PC-9 (cell line): ENCODE measurements at places on chromosomes 2 and 18.

- DNase-seq: peak; percentile 88
Observed at GRCh38 chr2:241558532-241559322, at the start of gene BOK. BOK (plus strand) TSS chr2:241558745; CDS start chr2:241559484, 739 bp downstream.

DNA sequence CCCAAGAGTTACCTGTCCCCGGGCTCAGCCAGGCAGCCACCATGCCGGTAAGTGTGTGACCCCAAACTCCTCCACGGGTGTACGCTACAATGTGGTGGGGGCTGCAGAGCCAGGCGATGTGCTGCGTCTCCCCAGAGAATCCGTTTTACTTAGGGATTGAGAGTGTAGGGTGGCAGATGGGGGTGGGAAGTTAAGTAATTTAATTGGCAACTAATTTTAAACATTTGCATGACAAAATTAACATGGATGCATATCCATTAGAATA lies 26.6 kb upstream of the RPL31 start:
- DNase-seq: no peak

DNA sequence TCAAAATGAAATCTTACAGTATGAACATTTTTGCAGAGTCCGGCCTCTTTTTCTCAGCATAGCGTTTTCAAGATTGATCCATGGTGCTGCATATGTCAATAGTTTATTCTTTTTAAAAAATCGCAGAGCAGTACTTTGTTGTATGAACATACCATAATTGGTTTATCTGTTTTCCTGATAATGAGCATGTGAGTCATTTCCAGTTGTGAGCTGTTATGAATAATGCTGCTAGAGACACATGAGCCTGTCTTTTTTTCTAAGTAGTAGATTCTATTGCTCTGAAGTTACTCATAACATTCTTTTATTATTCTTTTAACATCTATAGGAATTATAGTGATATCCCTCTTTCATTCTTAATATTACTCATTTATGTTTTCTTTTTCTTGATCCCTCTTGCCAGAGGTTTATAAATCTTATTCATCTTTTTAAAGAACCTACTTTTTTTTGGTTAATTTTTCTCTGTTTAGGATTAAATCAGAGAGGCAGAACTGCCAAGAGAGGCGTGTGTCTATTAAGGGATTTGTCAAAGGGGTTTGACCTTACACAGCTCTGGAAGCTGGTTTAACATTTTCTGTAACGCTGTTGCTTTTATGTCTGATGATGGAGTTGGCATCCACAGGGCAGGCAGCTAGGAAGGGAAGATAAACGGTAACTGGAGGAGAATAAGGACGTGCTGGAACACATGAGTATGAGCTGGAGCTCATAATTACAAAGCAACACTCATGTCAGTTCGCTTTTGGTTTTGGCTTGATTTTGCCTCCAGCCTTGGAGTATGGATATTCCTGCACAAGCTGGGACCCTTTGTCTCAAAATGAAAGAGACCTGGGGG lies 47.4 kb downstream of the MGAT5 start:
- no peak for DNase-seq

GRCh38 chr2:38713338-38713737 lies 37.8 kb downstream of the SRSF7 start:
- no peak for DNase-seq

- no peak for DNase-seq
Observed at GRCh38 chr18:49692906-49693716, 120.2 kb downstream of the ACAA2 start.

GRCh38 chr18:28127763-28128658 lies 48.9 kb downstream of the CDH2 start:
- DNase-seq: no peak

DNA sequence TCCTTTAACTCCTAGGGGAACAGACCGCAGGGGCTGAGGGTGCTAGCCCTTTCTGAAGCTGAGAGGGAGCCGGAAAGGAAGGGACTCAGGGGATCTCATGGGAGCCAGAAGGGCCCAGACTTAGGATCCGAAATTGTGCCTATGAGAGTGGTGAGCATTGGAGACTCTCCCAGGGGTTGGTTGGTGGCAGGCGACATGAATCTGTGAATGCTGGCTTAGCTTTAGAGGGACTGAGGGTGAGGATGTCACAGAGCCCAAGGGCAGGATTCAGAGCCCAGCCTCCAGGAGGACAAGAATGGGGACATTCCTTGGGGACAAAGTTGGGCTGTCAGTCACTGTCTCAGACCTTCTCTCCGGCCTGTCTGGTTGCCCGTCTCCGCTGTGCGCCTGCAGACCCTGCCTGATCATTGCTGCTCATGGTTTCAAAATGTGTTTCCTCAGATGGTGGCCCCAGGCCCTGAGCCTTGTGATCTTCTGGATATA lies 17.5 kb downstream of the GNLY start:
- DNase-seq: no peak

DNA sequence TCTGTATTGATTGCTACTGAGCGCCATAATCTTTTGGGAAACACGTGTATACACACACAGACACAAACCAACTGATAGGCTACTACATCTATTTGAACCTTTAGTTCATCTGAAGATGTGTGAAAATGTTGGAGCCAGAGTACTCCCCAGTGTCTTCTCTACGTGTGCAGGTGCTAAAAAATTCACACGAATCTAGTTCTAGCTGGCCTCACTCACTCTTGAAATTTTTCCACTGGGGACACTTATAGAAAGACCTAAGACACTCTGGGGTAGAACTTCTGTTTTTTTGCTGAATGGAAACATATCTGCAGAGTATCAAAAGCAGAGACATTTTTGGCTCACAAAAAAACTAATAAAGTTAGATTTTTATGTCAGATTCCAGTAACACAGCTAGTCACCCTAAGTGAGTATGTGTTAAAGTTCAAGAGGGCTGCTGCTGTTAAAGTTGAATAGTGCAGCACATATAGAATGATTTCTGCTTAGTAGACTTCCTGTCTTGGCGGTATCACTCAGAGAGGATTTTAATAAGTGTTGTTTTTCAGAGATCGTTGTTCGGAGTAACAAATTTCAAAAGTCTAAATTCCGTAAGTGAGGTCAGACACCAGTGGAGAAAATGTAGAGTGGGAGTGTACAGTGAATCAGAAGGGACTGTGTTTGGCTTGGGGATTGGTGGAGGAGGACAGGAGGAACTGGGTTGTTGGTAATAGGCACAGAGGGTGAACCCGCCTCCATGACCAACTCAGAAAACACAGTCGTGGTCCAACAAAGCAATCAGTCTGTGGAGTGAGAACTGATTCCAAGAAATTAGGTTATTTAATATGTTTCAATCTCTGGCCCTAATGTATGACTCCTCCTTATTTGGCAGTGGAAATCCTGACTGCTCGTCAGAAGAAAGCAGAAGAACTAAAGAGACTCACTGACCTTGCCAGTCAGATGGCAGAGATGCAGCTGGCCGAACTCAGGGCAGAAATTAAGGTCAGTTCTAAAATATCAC lies 43.1 kb downstream of the KCTD18 start:
- DNase-seq: no peak

- DNase-seq: no peak
Observed at GRCh38 chr2:231939022-231939421, 12.8 kb upstream of the NPPC start.

- DNase-seq: no peak
Observed at GRCh38 chr18:25612466-25612865, 260.5 kb upstream of the ZNF521 start.

GRCh38 chr2:30147196-30147714 lies 448 bp downstream of the YPEL5 start:
- no peak for DNase-seq
